Cortex of kidney (tissue), 1 donor: ENCODE measurements at places on chromosomes 1 and 21.

DNA sequence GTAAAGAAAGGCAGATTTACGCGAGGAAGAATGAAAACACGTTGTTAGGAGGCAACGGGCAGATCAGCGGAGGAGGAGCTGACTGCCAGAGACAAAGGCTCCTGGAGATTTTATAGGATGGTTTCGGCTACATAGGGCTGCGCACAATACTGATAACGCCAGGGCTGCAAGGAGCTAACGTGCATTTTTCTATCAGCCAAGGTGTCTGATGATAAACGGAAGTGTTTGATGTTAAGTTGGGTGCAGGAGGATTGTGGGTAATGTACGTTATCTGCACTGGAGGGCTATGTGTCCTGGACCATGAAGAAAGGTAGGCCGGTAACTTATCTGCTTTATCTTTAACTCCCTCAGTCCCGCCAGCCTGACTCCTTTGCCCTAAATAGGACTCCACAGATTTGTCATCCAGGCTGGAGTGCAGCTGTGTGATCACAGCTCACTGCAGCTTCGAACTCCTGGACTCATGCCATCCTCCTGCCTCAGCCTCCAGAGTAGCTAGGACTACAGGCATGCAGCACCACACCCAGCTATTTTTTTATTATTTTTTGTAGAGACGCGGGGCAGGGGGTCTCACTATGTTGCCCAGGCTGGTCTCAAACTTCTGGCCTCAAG, 29.6 kb downstream of the SETD4 start:
- no peak for DNase-seq

DNA sequence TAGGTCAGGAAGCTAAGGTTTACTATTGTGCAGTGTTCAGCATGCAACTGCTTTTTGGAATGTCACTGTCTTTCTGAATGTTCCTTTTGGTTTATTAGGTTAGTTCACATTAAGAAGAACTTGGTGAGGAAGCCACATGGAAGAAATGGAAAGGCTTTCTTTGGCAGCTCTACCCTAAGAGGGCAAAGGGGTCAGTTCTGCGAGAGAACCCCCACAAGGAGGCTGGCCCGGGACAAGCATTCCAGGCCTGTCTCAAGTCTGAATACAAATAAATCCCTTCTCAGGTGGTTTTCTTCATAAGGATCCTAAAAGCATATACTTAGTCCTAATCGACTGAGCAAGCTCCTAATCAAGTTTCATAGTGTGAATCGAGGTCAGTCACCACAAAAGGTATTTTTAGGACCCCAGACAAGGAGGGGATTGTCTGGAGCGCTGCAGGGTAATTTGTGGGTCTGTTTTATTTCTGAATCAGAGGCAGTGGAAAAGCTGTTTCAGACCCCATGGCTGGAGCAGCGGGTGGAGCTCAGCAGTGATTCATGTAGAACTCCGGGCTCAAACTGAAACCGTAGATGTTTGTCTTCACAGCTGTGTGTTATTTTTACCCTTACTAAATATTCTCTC, 63.3 kb downstream of the ERG start:
- no peak for DNase-seq

DNA sequence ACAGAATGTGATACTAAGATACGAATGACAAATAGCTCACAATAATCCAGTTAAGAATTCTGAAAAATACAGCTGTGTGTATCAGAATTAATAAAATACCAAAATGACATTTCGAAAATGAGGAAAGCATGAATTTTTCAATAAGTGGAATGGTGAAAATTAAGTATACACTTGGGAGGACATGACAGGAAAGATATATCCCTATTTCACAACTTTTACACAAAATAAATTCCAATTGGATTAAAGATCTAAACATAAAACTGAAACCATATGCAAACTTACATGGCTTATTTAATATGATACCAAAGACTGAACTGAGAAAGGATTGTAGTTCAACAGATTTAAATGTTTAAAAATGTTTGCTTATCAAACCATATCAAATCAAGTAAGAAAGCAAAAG, 510.4 kb upstream of the ADAMTS5 start:
- no peak for DNase-seq

- DNase-seq = no peak
Observed at GRCh38 chr21:21233051-21233450, 234.8 kb downstream of the NCAM2 start.

GRCh38 chr1:118117521-118117920, 67.5 kb downstream of the SPAG17 start:
- no peak for DNase-seq

DNA sequence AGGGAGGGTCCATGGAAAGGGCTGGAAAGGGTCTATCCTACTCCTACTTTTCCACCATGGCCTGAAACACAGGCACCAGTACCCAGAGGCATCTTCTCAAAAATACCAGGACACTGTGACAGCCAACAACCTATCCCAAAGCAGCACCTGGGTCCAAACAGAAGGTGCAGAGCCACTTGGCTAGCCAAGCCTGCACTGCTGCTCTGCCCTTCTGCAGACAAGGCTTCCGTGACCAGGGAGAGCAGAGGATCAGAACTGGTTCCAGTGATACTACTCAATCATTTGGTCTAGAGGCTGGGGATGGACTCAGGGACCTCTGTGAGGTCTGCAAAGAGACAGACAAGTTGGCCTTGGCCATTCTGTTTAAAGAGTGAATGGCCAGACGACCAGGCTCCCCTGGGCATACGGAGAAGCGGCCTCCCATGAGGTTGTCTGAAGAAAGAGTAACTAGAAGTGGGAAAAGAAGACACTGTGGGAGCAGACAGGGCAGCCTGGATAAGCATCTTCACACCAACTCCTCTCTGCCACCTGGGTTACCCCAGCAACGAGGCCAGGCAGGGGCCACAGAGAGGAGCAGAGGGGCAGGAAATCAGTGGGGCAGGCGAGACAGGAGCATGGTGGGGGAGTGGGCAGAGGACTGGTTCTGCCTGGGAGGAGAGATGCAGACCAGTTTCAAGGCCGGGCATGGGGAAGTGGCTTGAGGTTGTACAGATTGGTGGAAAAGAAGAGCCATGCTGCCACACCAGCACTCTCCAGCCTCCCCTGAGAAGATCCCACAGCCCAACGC, 5.7 kb downstream of the KCNN3 start:
- no peak for DNase-seq

- DNase-seq = no peak
Observed at GRCh38 chr1:205424901-205425600, 3.2 kb upstream of the LEMD1 start.

DNA sequence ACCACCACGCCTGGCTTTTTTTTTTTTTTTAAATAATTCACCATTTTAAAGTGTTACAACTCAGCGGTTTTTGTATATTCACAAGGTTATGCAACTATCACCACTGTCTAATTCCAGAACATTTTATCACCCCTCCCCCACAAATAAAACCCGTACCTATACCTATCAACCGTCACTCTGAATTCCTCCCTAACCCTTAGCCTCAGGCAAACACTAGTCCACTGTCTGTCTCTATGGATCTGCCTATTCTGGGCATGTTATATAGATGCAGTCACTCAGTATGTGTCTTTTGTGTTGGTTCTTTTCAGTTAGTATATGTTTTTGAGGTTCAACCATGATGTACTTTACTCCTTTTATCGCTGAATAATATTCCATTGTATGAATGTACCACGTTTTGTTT, 19.3 kb upstream of the GRHL3 start:
- DNase-seq = no peak

DNA sequence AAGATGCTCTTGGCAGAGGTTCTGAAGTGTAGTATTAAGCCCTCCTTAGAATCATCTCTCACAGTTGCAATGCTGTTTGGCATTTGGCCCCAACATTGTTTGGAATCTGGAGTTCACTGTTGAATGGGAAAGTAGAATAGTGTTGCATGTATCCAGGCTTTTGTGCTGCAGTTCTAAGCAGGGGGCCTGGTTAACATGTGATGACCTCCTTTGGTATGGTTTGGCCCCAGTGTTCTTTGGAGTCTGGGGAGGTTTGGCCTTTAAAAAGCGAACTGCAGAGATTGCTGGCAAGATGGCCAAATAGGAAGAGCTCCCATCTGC, 61.8 kb upstream of the PLD5 start:
- no peak for DNase-seq

DNA sequence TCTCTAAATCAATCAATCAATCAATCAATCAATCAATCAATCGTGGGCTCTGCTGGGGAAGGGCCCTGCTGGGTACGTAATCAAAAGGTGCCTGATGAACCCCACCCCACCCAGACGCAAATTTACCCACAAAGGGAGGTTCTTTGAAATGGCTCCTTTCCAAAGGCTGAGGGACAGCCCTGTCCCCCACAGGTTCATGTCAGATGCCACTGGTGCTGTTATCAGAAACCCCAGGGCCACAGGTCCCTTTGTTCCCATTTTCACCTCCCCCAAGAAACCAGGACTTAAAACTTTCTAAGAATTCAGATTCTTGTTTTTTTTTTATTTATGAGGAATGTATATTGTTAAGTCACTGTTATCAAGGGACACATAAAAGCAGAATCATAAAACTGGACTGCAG, 14.2 kb downstream of the CHRNB2 start:
- DNase-seq = no peak

DNA sequence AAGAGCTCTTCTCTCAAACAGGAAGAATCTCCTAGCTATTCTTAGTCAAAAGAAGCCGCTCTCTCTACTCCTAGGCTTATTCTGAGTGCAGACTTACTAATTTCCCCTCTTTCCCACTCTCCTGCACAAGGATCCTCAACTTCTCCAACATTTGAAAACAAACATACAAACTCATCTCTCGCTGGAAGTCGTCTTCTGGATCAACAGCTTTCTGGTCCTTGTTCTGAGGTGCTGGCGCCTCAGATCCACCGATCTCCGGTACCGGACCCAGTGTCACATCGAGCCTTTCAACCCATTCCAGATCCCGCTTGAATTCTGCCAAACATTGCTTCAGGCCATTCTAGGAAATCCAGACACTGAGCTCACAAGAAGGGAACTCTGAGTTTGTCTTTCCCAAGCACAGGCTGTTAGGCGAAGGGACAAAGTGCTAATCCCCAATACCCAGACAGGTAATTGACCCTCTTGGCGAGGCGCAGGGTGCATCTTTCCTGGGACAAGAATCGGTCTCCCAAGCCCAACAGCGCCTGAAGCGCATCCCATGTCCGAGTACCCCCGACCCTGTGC, 696 bp downstream of the EBNA1BP2 start:
- DNase-seq = no peak

DNA sequence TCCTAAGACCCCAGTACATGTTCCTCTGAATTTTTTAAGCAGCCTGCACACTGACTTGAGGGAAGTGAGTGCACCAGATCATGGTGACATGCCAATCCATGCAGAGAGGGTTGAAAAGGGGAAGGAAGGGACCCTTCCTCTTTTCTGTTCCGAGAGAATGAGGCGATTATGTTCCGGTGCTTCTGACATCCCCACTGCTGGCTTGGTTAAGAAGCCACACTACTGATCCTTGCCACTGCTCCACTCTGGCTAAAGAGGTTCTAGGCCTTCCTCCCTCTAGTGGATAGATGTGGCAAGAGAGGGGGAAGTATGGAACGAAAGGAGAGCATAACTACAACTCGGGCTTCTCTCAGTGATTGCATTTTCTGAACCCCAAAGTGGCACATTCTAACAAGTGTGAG, 1.8 kb upstream of the CYB5R1 start:
- no peak for DNase-seq

- DNase-seq = no peak
Observed at GRCh38 chr1:75808921-75809320, 12.2 kb downstream of the MSH4 start.

- no peak for DNase-seq
Observed at GRCh38 chr21:45974073-45975019, 7.2 kb upstream of the COL6A1 start.

DNA sequence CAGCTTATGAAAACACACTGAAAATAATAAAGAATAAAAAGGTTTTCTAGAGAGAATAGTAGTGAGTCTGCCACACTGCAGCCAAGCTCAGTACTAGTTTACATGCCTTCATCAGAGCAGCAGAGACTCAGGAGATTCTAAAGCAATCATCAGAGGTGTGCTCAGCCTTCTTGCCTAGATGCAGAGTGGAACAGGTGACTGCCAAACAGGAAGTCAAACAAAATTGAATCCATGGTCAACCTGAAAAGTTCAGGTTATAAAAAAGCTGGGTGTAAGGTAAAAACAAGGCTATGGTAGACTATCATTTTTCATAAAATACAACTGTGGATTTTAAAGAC, 165.3 kb upstream of the C1orf105 start:
- DNase-seq = no peak

GRCh38 chr1:26536081-26536480, 6.5 kb downstream of the RPS6KA1 start:
- DNase-seq = no peak

DNA sequence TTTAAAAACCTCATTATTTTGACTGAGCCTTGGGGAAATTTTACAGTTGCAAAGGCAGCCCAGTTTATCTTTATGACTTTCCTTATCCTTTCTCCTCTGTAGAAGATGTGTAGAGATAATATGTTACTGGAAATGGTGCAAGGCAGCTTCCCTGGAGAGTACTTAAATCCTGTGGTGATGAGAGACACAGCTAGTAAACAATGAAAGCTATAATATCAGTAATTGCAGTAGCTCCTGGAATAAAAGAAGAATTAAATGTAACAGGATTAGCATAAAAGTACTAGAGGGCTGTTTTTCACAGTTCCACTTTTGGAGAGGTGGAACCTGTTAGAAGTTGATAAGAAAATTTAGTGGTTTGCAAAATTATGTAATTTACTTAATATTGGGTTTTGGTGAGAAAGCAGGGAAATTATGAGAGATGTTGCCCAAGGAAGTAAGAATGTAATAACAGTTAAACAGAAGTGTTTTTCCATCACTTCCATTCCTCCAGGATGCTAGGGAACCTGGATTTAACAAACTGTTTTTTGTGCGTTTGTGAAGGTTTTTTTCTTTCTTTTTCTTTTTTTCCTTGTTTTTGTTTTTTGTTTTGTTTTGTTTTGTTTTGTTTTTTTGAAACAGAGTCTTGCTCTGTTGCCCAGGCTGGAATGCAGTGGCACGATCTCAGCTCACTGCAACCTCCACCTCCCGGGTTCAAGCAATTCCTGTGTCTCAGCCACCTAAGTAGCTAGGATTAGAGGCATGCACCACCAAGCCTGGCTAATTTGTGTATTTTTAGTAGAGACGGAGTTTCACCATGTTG, 15.7 kb upstream of the EDEM3 start:
- DNase-seq = no peak

- no peak for DNase-seq
Observed at GRCh38 chr1:34759503-34760357, at the start of gene GJB4. TSS of gene GJB4 (plus strand) at chr1:34759740. CDS start at chr1:34761255, 1,515 bp downstream.

DNA sequence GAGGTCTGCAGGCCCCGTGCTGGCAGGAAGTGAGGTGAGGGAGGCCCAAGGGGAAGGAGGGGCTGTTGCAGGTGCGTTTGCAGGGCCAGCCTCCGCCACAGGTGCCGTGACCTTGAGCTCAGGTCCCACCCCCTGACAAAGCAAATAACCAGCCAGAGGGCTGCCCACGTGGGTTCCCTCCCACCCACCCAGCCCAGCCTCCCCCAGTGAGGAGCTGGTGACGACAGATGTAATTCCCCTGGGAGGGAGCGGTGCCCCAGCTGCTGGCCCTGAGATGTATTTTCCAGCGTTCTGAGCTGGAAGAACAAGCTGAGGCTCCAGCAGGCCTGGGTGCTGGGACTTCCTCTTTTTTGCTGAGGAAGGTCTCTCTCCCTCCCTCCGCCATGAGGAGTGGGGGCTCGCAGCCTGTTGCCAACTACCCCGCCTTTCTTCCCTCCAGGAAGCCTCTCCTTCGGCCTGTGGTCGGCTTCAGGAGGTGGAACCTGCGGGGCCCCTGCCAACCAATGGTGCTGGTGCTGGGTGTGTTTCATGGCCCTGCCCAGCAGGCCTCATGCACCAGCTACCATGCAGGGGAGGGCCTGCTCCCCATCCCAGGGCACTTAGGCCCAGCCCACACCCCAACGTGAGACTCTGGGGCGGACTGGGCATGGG, 153.2 kb downstream of the PRDM16 start:
- no peak for DNase-seq
